ENCODE measurements at places on chromosomes 16 and 17. TPM values are rescaled to one million over a fixed set of nuclear protein-coding genes. Genes with fewer than 3 reads are reported as not detected.

- no peak overlapping the region for H3K4me3 ChIP-seq
- H3K4me1 ChIP-seq = no peaks in the 10 kb centered on the region
- no peaks in the 10 kb centered on the region for H3K36me3 ChIP-seq
- peaks cover 26% of the 10 kb centered on the region for H3K27me3 ChIP-seq
Measured at GRCh38 chr16:54216268-54216667, 70.3 kb downstream of the IRX3 start.

- peaks cover 5% of the 10 kb centered on the region for H3K36me3 ChIP-seq
- no peak for DNase-seq
- H3K4me1 ChIP-seq = peaks cover 15% of the 10 kb centered on the region
- peak overlapping the region; percentile 61 for H3K4me3 ChIP-seq
Measured at GRCh38 chr16:2527071-2527783, 4.0 kb downstream of the CEMP1 start.

DNA sequence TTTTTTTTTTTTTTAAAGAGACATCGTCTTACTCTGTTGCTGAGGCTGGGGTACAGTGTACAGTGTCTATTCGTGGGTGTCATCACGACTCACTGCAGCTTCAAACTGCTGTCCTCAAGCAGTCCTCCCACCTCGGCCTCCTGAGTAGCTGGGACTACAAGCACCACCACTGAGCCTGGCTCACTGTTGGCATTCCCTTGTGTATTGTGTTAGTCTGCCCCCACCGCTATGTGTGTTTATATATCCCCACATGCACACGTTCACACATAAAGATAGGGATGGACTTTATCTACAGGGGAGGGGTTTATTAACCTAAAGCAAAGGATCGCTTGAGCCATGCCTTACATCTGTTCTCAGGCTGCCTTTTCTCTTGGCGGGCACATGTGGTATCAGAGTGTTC, 63.8 kb downstream of the SEC14L1 start:
- H3K4me1 ChIP-seq = no peaks in the 10 kb centered on the region
- H3K4me3 ChIP-seq = peak overlapping the region; percentile 9
- no peak for DNase-seq
- H3K36me3 ChIP-seq = peaks cover 4% of the 10 kb centered on the region
- H3K27ac ChIP-seq = peak overlapping the region; percentile 45
- H3K27me3 ChIP-seq = no peaks in the 10 kb centered on the region

DNA sequence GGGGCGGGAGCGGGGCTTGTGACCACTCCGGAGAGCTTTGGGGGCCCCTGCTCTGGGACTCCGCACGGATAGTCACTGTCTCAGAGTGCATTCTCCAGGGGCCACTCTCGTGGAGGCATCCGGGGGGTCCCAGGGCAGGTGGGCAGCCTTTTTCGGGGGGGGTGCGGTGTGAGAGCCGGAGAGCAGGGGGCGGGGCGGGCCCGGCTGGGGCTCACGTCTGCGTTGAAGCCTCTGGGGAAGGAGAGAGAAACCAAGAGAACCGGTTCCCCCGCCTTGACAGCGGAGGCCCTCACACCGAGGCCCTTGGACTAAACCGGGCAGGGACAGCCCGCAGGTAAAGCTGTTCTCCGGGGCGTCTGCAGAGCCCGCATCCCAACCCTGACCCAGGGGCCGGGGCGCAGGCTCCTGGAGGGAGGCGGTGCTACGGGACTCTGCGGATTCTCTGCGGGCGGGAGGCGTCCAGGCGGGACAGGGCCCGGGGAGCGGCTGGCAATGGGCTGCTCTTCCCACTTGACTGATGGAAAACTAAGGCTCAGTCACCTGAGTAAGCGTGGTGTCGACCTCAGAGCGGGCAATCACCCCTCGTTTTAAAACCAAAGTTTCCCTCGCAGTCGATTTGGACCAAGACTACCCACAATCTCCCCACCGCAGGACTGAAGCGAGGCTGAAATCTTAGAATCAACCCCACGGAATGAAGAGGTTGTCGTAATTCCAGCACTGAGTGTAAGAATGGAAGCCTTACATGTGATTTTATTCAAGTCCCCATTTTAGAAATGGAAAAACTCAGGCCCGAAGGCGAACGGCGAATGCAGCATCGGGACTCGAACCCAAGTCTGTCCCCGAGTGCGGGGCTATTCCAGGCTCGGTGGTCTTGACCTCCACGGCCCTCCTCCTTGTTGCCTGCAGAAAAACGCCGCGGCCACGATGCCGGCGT, 49.6 kb upstream of the AMZ2 start:
- peaks cover 18% of the 10 kb centered on the region for H3K4me1 ChIP-seq
- H3K27me3 ChIP-seq = no peaks in the 10 kb centered on the region
- H3K27ac ChIP-seq = no peak overlapping the region
- H3K4me3 ChIP-seq = peak overlapping the region; percentile 93
- H3K36me3 ChIP-seq = no peaks in the 10 kb centered on the region
- DNase-seq = no peak

DNA sequence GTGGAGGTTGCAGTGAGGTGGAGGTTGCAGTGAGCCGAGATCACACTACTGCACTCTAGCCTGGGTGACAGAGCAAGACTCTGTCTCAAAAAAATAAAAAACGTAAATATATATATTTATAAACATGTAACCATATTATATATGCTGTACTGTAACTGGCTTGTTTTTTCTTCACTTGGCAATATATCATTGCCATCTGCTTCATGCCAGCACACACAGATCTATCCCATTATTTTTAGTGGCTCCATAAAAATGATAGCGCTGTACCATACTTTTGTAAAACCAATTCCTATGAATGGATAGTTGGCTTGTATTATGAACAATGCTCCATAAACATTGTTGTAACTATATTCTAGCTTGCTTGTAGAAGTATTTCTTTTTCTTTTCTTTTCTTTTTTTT, 49.5 kb downstream of the GPRC5B start:
- no peaks in the 10 kb centered on the region for H3K27me3 ChIP-seq
- no peak overlapping the region for H3K27ac ChIP-seq
- no peak overlapping the region for H3K4me3 ChIP-seq
- no peaks in the 10 kb centered on the region for H3K36me3 ChIP-seq

DNA sequence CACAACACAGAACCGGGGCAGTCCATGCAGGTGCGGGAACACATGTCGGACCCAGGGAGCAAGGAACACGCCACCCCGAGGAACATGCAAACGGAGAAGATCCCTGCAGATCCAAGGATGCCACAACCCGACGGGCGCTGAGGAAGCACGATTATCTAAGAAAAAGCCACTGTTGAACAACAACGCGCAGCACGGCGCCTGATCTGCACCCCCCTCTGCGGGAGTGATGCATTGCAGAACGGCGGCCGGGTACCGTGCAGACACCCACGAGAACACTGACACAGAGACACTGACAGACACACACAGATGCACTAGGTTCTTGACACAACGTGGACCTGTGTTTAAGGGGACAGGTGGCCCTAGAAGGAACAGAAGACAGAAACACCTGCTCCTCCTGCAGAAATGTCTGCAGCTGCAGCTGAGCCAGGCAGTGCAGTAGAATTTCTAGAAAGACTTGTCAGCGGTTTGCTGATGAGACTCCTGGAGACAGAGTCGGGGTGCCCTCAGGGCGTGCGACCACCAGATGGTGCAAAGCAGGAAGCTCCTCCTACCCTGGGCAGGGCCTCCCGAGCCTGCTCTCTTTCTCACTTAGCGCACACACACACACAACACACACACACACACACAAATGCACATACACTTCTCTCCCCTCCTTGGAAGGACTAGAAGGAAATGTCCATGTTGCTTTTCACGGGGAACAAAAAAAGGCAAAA, 7.5 kb downstream of the NPTX1 start:
- H3K36me3 ChIP-seq = no peaks in the 10 kb centered on the region
- DNase-seq = no peak

DNA sequence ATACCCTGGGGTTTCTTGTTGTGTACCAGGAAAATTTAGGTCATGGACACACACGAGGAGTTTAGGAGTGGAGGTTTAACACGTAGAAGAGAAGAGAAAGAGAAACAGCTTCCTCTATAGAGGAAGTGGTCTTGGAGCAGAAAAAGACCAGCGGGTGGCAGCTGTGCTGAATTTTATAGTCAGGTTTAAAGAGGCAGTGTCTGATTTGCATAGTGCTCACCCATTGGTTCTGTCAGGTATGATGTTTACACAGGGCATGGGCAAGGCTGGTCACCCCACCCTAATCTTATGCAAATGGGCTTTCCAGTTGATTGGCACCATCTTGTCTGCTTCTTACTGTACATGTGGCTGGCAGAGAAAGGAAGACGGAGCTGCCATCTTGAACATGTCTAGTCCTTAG, 309.0 kb downstream of the CDH13 start:
- no peak overlapping the region for H3K4me3 ChIP-seq
- H3K27ac ChIP-seq = no peak overlapping the region
- no peaks in the 10 kb centered on the region for H3K4me1 ChIP-seq
- no peak for DNase-seq
- peaks cover 15% of the 10 kb centered on the region for H3K27me3 ChIP-seq

GRCh38 chr17:78976907-78977680, 2.6 kb downstream of the LGALS3BP start:
- peaks cover 10% of the 10 kb centered on the region for H3K4me1 ChIP-seq
- no peaks in the 10 kb centered on the region for H3K27me3 ChIP-seq
- peak overlapping the region; percentile 36 for H3K4me3 ChIP-seq
- no peak for DNase-seq
- H3K27ac ChIP-seq = no peak overlapping the region
- H3K36me3 ChIP-seq = no peaks in the 10 kb centered on the region

DNA sequence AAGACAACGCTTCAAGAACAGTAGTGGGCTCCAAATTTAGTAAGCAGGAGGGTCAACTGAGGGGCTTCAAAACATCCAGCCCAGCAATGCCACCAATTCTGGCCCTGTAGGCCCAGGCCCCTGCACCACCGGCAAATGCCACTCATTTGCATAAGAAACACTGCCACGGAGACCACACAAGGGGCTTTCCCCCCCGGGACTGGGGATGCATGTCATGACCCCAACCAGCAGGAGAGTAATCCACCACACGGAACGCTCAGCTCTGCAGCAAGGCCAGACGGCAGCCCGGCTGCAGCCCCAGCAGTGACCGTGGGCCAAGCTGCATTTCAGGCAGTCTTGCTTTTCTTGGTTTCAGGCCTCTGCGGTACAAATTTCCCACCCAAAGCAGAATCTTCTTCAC, 14.1 kb downstream of the TMEM11 start:
- H3K4me3 ChIP-seq = no peak overlapping the region
- H3K27ac ChIP-seq = no peak overlapping the region
- no peaks in the 10 kb centered on the region for H3K27me3 ChIP-seq
- no peak for DNase-seq

- peaks cover 2% of the 10 kb centered on the region for H3K4me1 ChIP-seq
- H3K27me3 ChIP-seq = peaks cover 8% of the 10 kb centered on the region
- H3K4me3 ChIP-seq = no peak overlapping the region
- H3K36me3 ChIP-seq = peaks cover 2% of the 10 kb centered on the region
Measured at GRCh38 chr17:77817953-77818352, 140.6 kb upstream of the TNRC6C start.

GRCh38 chr17:13152501-13152900, 134.7 kb upstream of the ELAC2 start:
- H3K27me3 ChIP-seq = peaks cover 8% of the 10 kb centered on the region
- H3K4me3 ChIP-seq = no peak overlapping the region
- H3K4me1 ChIP-seq = no peaks in the 10 kb centered on the region
- H3K27ac ChIP-seq = no peak overlapping the region
- no peak for DNase-seq

DNA sequence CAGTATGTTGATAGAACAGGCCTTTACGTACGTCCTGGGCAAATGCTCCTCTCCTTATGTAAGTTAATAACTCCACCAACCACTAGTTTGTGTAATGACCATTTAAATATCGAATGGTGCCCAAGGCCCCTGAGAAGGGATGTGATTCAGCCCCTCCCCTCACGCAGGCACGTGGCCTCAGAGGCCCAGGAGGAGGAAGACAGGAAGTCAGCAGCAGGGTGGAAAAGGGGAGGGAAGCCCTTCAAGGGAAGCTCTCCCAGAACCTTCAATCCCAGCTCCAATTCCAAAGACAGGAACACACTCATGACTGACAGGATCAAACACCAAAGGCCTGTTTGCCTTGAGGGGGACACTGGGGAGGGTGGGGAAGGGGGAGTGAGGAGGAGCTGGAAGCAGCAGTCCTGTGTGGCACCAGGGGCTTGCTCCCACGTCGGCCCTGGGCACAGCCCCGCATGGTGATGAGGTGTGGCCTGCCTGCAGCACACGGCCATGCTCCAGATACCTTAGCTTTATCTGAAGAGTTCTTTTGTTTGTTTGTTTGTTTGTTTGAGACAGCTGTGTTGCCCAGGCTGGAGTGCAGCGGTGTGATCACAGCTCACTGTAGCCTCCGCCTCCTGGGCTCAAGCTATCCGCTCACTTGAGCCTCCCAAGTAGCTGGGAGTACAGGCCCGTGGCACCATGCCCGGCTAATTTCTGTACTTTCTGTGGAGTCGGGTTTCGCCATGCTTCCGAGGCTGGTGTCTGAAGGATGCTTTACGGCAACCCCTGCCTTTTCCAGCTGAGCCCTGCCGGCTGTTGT, 105.0 kb downstream of the ZNF778 start:
- no peak for DNase-seq
- peaks cover 76% of the 10 kb centered on the region for H3K4me1 ChIP-seq
- no peaks in the 10 kb centered on the region for H3K36me3 ChIP-seq
- peak overlapping the region; percentile 79 for H3K27ac ChIP-seq

DNA sequence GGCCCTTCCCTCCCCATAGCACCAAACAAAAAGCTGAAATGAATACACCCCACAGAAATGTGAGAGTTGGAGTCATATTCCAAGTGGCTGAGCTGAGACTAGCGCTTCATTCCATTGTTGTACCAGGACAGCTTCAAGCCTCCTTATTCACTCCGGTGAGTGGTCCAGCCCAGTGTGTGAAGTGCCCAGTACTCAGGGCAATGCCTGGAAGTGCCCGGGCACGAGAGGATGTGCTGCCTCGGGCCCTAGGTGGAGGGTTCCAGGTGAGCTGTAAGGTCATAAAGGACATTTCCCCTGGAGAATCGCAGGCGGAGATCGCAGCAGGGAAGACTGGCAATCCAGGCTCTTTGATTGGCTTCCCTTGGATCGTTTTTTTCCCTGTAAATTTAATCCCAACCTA, 5.4 kb upstream of the CYLD start:
- peaks cover 3% of the 10 kb centered on the region for H3K36me3 ChIP-seq
- no peak overlapping the region for H3K27ac ChIP-seq
- H3K27me3 ChIP-seq = no peaks in the 10 kb centered on the region
- no peak overlapping the region for H3K4me3 ChIP-seq

- no peak overlapping the region for H3K4me3 ChIP-seq
- H3K4me1 ChIP-seq = no peaks in the 10 kb centered on the region
- no peak for DNase-seq
- peaks cover 2% of the 10 kb centered on the region for H3K27me3 ChIP-seq
Measured at GRCh38 chr17:15934866-15935265, 10.1 kb upstream of the ADORA2B start.

ETV4 gene
- total RNA-seq = not detected

AXIN1 gene
- total RNA-seq = 42.5 TPM

YBX2 gene
- not detected for total RNA-seq

DPEP3 gene
- total RNA-seq = 0.68 TPM

AOC2 gene
- total RNA-seq = 1.9 TPM

SCARF1 gene
- 2.3 TPM for total RNA-seq

ZCCHC14 gene
- total RNA-seq = 17.7 TPM

ZG16B gene
- not detected for total RNA-seq

LGALS9 gene
- total RNA-seq = 66.3 TPM

MRPL28 gene
- 25.9 TPM for total RNA-seq

LCMT1 gene
- total RNA-seq = 34.4 TPM

Data from T-helper 17 cell (primary cell).